ENCODE measurements at places on chromosomes 12 and 14. TPM values are rescaled to one million over a fixed set of nuclear protein-coding genes. Genes with fewer than 3 reads are reported as not detected.

Gene FOS
- total RNA-seq, result 9.2 TPM

Gene TSFM
- total RNA-seq, result 39.3 TPM

Gene SLC10A1
- not detected for total RNA-seq

Gene CIROP
- total RNA-seq, result not detected

Gene TEX52
- total RNA-seq, result not detected

All from endothelial cell of umbilical vein (primary cell).